ENCODE measurements at places on chromosomes 3 and 15.

DNA sequence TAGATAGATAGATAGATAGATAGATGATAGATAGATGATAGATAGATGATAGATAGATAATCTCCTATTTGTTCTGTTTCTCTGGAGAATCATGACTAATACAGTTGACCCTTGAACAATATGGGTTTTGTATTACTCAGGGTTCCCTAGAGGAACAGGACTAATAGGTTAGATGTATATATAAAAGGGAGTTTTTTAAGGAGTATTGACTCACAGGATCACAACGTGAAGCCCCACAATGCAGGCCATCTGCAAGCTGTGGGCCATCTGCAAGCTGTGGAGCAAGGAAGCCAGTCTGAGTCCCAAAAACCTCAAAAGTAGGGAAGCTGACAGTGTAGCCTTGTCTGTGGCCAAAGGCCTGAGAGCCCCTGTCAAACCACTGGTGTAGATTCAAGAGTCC lies 67.6 kb downstream of the PYDC2 start:
- DNase-seq = no peak

DNA sequence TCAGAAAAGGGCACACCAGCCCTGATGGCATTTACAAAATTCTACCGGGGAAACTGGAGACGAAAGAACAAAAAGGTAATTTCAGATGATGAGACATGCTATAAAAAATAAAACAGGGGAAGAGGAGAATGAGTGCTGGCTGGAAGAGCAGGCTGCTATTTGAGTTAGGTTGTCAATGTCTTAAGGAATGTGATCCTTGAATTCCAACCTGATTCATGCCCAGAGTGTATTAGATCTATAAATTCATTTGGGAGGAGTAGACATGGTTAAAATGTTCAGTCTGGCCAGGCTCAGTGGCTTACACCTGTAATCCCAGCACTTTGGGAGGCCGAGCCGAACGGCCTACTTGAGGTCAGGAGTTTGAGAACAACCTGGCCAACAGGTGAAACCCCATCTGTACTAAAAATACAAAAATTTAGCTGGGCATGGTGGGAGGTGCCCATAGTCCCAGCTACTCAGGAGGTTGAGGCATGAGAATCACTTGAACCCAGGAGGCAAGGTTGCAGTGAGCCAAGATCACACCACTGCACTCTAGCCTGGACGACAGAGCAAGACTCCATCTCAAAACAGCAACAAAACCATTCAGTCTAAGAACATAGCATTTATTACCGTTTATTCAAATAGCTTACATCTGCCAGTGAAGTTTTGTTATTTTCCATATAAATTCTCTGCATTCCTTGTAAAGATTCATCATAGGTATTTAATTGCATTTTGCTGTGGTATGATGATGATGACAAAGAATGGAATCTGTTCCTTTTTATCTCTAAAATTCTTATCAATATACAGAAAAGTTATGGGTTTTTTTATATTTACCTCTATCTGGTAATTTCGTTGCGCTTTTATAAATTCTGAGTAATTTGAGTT lies 126.7 kb upstream of the NR2E3 start:
- no peak for DNase-seq

DNA sequence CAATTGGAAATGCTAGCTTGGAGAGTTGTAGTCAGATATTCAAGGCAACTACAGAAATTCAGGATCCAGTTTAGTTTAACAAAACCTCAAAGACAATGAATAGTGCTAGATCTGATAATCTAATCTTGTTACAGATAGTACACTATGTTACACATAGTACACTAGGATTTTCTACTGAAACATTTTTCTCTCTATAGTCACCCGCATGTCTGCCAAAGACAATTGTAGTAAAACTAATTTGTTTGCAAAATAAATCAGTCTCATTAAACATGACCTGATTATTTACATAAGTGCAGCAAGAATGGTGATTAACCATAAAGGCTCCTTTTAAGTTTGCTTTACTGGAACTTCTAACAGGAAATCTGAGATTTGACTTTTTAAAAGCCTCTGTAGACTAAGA lies 52.0 kb downstream of the ILDR1 start:
- DNase-seq = no peak

- no peak for DNase-seq
Observed at GRCh38 chr3:88141458-88142083, 8.2 kb upstream of the C3orf38 start.

DNA sequence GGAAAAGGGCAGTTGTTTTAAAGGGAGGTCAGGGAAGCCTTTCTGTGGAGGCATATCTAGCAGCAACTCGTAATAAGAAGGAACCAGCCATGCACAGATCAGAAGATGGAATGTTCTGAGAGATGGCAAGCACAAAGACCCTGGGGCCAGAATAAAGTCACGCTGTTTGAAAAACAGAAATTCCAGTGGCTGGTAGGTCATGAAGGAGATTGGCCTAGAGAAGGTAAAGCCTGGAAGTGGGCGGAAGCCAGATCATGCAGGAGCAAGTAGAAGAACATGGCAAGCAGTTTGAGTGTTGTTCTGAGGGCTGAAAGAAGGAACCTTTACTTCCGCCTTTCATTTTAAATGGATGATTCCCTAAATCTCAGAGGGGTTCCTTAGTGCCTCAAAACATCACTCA lies 208.1 kb upstream of the PPP2R3A start:
- DNase-seq = no peak
